Retina (tissue), 1 donor: ENCODE measurements at places on chromosomes 5 and 9.

GRCh38 chr9:75962013-75962661, 71.7 kb downstream of the PCSK5 start:
- DNase-seq = no peak

DNA sequence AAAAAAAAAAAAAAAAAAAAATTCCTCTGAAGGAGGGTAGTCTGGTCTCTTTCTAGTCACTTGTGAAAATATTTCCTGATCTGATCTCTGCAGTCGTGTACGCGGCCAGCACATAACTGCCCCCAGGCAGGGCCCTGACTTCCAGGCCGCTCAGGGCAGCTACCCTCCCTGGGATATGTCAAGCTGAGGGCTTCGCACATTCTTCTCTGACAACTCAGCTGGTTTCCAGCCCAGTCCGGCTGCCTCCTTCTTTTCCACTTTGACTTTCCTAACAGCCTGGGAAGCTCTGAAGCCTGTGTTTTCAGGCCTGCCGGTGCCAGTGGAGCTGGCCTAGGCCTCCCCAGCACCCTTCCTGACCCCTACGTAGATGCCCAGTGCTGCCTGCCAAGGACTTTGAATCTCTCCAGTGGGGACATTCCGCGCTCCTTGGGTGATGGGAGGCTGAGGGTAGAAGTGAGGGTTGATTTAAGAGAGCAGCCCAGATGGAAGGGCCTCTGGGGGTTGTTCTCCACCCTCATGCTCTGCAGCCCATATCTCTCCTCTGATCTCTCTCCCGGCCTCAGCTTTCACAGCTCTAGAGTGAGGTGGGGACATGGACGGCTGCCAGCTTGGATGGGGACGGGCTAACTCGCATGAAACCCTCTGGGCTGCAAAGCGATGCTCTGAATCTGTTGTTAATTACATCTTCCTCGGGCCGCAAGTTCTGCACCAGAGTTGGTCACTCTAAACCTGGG, 20.7 kb downstream of the COL5A1 start:
- DNase-seq = no peak

DNA sequence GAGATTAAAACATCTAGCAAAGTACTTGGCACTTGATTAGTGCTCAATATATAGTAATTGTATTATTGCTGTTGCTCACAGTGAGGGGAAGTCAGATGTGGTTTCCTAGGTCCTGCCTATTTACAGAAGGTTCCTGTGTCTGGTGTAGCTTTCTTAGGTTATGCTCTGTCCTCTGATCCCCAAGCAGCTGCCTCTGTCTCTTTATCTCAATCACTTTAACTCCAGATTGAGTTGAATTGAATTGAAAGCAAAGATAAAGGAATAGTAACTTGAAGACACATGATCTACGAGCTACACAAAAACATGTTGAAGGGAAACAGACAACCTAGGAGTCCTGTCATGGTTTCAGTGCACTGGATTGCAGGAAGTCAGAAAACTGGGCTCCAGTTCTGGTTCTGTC, 113.9 kb upstream of the ADAMTSL1 start:
- DNase-seq = no peak

GRCh38 chr5:66896171-66896570, 300.0 kb downstream of the MAST4 start:
- DNase-seq = no peak
